ENCODE measurements at places on chromosomes 5 and 9.

DNA sequence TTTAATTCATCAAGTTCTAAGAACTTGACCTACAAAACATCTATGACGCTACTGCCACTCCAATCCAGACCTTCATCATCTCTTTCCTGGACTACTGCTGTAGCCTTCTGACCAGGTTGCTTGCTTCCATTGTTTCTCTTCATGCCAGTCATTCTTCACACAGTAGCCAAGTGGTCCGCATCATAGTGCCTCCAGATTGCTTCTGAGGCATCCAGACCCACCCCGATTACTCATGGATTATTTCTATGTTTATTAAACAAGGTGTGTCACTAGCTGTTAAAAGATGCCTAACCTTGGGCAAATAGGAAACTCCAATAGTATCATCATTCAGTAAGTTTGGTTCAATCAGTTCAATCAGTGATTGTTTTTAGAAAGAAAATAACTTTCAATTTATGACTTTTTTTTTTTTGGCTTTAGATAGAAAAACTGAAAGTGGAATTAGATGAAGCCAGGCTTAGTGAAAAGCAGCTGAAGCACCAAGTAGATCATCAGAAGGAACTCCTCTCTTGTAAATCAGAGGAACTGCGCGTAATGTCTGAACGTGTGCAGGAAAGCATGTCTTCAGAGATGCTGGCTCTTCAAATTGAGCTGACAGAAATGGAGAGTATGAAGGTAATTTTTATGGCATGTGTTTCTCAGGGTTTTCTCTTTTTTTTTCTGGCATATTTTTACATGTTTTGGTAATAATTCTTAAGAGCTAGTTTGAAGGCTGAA, 9.5 kb downstream of the SPDL1 start:
- DNase-seq: no peak

- peak; percentile 58 for DNase-seq
These were observed 184.2 kb downstream of the EFNA5 start for GRCh38 chr5:107486489-107486888.

GRCh38 chr5:93868851-93869250, 127.5 kb upstream of the POU5F2 start:
- no peak for DNase-seq

DNA sequence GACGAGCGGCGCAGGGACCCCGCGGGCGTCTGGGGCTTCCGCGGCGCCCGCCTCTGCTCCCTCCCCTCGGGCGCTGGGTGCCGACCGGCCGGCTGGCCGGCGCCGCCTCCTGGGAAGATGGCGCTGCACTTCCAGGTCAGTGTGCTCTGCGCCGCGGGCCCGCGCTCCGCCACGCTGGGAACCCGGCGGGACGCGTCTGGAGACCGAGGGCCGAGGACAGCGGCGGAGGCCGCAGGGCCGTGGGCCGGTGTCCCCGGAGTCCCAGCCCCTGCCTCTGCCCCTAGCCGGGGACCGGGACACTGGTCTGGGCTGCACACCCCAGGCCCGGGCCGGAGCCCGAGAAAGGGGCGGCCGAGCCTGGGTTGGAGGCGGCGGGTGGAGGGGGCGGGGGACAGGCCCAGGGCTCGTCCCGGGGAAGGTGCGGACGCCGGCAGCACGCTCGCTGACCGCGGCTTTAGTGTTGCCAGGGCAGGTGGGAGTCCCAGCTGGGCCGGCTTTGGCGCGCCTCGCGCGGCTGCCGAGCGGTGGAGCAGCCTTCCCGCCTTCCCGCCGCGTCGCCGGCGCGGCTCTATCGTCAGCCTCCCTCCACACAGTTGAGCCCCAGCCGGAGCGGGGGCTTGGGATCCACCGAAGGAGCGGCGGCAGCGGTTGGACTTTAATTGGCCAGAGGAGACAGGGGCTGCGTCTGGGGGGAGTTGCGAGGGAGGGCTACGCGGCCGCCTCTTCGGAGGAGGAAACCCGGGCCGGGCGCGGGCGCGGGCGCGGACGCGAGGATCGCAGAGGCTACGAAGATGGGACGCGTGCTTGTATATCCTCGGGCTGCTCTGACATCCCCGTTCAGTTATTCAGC, at the start of gene RANBP17:
RANBP17 (plus strand) TSS at position 102 of the 850 bp plus-strand sequence.
- DNase-seq: no peak

GRCh38 chr9:12689233-12689632, 4.0 kb upstream of the TYRP1 start:
- no peak for DNase-seq

DNA sequence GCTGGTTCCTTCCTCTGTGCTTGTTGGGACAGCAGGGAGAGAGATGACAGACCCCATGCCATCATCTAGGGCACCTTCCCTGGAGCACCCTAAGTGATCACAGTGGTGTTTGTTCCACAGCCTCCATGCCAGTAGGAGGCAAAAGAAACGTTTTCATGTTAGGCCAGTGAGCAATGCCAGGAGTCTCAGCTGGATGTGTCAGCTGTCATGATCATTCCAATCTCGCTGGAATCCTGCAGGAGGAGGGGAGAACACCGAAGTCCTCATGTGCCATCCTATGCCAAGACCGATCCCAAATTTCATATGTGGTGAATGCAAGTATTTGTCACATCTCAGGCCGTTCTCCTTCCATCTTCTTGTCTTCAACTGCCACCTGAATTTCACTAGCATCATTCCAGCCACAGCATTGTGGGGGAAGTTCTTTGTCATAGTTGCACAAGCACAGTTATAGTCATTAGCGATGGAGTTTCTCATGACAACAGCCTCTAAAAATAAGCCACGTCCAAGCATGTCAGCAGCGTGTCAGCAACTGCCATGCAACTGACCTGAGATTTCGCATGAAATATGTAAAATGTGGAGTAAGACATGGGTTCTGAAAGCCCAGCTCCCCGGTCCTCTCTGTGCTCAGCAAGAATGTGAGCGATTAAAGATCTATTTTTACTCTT, 97.2 kb upstream of the DNAH5 start:
- no peak for DNase-seq

DNA sequence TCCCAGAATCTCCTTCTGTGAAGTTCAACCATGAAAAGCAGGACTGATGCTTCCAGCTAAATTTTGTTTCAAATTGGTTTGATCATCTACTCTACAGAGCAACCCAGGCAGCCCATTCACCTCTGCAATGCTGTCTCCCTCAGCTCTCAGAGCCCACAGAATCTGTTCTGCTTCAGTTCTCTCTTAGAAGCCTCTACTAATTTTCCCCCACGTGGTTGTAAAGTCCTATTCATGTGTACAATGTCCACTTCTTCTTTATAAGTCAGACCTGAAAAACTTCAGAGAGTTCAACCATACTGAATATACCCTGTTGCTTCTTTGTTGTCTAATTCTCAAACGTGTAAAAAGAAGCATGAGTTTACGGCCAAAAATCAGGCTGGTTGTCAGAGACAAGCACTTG, 21.3 kb upstream of the FAM13B start:
- DNase-seq: no peak

DNA sequence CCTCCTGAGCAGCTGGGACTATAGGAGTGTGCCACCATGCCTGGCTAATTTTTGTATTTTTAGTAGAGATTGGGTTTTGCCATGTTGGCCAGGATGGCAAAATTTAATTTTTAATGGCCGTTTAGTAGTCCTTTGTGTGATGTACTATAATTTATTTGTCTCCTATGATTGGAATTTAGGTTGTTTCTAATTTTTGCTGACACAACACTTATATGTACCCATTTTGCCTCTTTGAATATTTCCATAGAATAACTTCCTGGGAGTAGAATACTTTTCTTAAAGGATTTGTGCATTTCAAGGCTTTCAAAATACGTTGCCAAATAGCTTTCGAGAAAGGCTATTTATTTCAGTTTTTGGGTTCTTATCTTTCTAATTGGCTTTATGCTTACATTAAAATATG, 22.8 kb downstream of the NDFIP1 start:
- DNase-seq: no peak

DNA sequence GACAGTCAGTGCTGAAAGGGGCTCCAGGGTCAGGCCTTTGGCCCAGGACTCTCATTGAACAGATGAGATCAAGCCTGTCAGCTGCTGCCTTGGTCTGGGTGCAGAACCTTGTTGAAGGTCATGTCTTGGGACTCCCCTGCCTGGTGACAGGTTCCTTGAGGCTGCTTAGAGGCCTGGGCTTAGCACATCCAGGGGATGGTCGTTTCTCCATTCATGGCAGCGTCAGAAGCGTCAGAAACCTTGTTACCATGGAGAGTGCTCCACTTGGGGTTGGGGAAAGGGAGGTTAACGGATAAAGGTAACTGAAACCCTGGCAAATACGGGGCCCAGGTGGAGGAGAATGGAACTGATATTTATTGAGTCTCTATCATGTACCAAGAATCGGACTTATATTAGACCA, 8.8 kb downstream of the ARPC5L start:
- no peak for DNase-seq

DNA sequence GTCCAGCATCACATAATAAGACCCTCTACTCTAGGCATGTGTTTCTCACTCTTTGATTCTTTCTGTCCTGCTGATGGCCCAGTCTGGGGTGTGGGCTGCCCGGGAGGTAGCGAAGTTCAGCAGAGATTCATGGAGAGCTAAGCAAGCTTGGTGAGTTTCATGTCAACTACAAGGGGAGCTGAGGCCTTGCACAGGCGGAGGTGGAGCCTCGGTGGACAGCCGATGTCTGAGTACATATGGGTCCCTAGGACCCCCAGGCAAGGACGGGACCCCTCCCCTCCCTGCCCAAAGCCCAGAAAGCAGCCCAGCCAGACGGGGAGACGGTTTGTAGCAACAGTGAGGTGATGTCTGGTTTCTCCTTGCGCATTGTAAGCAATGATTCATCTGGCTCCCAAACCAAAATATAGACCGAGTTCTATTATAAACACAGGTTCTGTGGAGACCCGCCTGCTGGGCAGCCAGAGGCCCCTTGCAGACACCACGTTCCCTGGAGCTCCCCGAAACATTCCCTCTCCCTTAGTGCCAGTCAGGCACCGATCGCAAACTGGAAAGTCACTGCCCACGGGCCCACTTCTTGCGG, 45.5 kb downstream of the COL27A1 start:
- DNase-seq: no peak

GRCh38 chr5:162514116-162514515, 446.5 kb downstream of the GABRG2 start:
- no peak for DNase-seq

- no peak for DNase-seq
These were observed 129.2 kb upstream of the PTCH1 start for GRCh38 chr9:95645992-95646391.

DNA sequence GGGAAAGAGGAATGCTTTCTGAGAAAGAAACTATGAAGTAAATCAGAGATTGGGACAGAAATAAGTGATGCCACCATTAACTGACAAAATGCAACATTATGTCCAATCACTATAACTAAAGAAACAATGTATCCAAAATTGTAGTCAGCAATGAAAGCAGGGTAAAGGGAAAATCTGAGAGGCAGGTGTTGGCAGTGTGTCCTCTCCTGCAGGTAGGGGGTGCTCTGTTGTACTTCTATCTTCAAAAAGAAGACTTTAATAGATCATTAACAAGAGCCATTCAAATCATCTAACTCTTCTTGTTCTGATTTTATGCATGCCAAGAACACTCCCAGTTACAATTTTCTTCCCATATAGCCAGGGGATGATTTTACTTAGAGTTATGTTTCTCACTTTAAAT, 1275.7 kb downstream of the PTPRD start:
- no peak for DNase-seq

GRCh38 chr9:116654059-116654355, 33.1 kb upstream of the TRIM32 start:
- no peak for DNase-seq

- peak; percentile 66 for DNase-seq
These were observed 665 bp downstream of the RASA1 start for GRCh38 chr5:87268126-87268969.

GRCh38 chr9:126482361-126483044, 131.2 kb upstream of the LMX1B start:
- no peak for DNase-seq

- no peak for DNase-seq
These were observed 10.5 kb downstream of the NR2F1-AS1 start for GRCh38 chr5:93570294-93571113.

DNA sequence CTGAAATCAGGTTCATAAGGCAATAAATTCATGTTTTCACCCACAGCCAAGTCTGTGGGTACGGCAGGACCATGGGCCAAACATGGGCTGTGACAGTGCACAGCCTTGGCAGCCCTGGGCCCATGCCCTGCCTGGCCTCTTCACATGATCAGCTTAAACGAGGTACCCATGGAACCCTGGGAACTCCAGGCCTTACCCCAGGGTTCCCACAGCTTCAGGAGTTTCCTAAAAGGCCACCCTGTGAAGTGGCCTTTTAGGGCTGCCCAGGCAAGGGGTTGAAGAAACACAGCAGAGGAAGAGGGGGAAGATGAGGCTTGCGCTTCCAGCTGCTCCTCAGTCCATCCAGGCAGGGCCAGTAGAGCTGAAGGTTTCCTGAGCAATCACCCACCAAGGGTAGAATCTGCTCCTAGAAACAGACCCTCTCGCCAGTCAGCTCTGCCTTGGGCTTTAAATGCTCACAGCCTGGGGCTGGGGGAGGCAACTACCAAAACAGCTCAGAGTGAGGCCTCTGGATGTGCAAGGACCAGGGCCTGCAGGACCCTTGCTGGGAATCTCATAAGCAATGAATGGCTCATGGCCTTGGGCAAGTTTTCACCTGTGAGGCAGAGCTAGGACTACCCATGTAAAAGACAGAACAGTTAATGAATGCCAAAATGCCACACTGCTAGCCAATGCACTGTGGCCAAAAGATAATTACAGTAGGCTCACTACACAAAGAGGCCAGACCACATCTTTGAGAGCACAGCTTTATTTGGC, 79.3 kb upstream of the LRRTM2 start:
- DNase-seq: no peak

GRCh38 chr5:100854591-100854990, 48.5 kb downstream of the ST8SIA4 start:
- no peak for DNase-seq

GRCh38 chr5:145236127-145236526, 599.0 kb downstream of the PRELID2 start:
- DNase-seq: no peak

- DNase-seq: no peak
These were observed 10.5 kb downstream of the ECM2 start for GRCh38 chr9:92525306-92525705.

DNA sequence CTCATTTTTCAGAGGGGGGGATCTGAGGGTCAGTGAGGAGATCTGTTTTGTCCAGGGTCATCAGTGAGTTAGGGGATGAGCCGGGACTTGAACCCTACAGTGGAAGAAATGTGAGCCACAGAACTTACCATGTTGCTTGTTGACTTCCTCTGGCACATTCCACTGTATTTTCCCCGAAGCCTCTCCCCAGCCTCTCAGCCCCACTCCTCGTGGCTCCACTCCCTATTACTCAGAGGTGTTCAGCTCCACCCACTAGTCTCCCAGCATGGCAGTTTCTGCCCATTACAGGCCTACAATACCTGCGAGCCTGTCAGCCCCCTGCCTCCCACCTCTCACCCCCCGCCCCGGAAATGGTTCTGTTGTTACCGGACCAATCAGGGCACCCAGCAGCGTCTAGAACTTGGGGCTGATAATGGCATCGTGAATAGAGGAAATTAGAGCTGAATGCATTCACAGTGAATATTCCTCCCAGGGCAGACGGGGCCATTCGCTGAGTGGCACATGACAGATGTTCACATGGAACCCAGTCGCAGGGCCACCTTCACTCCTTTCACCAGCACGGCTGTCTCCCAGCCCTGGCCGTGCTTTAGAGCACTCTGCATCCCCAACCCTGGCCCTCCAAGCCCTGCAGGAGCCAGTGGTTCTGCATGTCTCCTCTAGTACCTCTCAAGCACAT, 81.6 kb downstream of the KCNIP1 start:
- DNase-seq: no peak

- DNase-seq: no peak
These were observed 300 bp upstream of the SVEP1 start for GRCh38 chr9:110579862-110580219.
